CD4-positive, CD25-positive, alpha-beta regulatory T cell (primary cell): ENCODE measurements at places on chromosomes 1 and 21.

DNA sequence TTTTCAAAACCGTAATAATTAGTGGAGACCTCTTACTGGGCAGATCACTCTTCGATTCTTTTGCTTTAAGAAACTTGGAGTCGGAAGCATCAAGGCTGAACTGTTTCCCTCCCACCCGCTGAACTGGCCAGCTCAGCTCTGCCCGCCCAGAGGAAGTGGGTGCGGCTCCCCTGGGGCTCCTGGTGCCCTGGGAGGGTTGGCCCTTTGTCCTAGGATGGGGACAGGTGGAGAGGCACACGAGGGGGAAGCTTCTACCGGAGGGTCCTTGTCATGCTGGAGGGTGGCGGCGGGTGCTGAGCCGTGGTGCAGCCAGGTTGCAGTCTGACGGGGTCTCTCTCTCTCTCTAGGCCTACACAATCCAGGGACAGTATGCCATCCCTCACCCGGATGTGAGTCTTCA, 64.3 kb upstream of the COL6A1 start:
- DNase-seq: no peak

- DNase-seq: no peak
These were observed 1.1 kb downstream of the COX20 start for GRCh38 chr1:244836584-244836983.

- no peak for DNase-seq
These were observed 61.9 kb downstream of the TCP10L start for GRCh38 chr21:32523463-32523862.

DNA sequence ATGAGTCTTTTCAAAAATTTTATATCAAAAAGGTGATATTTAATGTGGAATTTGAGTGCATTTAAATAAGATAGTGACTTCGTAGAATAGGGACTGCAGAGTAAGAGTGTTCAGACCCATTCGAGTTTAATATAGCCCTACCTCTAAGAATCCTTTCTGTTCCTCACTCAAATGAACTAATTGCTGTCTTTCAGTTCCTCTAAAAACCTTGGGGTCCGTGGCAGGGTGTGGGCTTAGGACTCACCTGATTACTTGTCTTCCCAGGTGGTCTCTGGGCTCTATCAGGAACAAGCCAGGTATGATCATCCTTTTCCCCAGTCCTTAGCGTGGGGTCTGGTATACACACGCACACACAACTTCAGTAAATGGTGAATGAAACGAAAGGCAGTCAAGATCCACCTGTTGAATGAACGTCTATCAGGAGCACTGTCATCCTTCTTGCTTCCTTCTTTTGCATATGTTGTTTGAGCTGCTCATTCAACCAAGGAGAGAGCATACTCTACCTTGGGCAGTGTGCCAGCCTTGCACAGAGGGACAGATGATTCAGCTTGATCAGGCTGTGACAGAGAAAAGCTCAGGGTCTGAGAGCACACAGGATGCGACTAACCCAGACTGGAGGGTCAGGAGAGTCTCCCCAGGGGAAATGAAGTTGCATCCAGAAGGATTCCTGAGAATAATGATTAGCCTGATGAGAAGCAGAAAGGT, 1.2 kb upstream of the RNF11 start:
- DNase-seq: peak; percentile 20

DNA sequence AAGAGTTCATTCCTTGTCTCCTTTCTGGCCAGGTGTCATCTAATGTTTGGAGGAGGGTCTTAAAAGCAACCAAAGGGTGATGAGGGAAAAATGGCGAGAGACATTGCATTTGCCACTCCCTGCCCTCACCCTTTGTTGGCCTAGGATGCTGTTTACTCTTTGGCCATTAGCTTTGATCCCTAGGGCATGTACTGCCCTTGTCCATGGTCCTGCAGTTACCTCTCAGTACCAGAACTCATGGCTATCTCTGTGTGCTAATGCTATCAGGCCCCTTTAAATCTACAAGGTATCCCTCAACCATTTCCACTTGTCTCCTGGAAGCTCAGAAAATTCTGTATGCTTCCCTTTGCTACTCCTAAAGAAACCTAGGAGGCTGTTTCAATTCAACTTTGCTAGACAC, 424.8 kb upstream of the PLXNA2 start:
- DNase-seq: no peak

- no peak for DNase-seq
These were observed 16.1 kb upstream of the ALDH4A1 start for GRCh38 chr1:18918417-18918816.

DNA sequence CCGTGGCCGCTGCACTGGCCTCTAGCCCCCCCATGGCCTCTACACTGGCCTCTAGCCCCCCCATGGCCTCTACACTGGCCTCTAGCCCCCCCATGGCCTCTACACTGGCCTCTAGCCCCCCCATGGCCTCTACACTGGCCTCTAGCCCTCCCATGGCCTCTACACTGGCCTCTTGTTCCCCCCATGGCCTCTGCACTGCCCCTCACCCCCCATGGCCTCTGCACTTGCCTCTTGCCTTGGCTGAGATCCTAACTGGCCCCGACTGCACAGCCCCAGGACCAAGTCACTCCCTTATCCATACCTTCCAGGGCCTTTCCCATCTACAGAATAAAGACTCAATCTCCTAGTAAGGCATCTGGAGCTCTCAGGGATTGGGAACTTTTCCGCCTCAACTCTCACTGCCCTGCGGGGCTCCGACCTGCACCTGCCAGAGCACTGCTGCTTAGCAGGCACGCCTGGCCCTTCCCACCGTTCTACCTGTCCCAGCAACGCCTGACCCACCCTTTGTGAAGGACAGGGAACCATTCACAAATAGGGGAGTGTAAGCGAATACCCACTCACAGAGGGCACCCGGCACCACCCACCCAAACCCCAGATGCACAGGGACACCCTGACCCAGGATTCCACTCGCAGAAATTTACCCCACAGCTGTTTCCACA, 38.8 kb downstream of the ACOT7 start:
- no peak for DNase-seq

GRCh38 chr1:43817304-43817939, 110.1 kb downstream of the ST3GAL3 start:
- no peak for DNase-seq

DNA sequence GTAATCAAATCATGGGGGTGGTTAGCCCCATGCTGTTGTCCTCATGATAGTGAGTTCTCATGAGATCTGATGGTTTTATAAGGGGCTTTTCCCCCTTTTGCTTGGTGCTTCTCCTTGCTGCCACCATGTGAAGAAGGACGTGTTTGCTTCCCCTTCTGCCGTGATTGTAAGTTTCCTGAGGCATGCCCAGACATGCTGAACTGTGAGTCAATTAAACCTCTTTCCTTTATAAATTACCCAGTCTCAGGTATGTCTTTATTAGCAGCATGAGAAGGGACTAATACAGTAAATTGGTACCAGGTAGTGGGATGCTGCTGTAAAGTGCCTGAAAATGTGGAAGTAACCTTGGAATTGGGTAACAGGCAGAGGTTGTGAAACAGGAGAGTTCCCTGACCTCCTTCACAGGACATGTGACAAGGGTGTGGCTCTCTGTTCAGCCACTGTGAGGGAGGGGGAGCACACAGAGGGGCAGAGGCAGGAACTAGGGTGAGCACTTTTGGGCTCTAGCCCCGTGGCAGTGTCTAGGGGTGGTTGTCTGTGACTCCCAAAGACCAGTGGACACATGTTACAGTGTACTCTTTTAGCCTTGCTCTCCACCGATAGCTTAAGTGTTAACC, 105.3 kb downstream of the BACH1 start:
- DNase-seq: no peak

- no peak for DNase-seq
These were observed 22.2 kb downstream of the SLC25A33 start for GRCh38 chr1:9561429-9561828.

DNA sequence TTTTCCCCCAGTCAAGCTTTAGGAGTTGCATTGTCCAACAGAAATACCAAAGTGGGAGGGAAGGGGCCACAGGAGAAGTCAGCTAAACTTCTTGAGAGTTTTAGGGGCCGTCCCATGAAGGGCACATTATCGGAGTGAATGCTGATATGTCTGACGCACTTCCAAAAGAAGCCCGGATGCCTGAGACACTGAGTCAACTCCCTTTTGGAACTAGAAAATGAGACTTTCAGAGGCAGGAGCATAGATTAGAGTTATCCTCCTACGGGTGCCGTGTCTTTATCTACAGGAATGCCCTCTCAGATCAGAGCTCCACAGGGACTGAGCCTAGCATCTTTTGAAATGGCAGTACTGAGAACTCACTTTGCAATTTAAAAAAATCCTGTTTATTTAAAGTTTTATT, 13.1 kb downstream of the ACTN2 start:
- no peak for DNase-seq

GRCh38 chr1:24201941-24202440, 14.9 kb upstream of the IFNLR1 start:
- DNase-seq: peak; percentile 57

DNA sequence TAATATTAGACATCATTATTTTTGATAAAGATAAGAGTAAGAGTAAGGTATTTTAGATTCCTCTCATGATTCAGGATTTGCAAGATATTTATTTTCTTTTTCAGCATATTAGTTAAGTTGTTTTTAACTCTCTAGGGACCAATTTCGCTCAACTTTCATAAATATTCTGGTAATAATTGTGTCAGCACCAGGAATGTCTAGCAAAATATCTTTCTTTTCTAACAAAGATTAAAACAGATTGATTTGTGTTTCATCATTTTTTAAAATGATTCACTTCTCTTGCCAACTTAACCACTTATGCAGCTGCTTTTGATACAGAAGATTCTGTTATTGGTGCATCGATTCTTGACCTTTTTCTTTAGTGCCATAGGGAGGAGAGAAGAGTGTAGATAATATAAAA, 172.8 kb upstream of the PTGFR start:
- DNase-seq: no peak

GRCh38 chr1:1602968-1603506, 3.1 kb upstream of the FNDC10 start:
- DNase-seq: no peak

DNA sequence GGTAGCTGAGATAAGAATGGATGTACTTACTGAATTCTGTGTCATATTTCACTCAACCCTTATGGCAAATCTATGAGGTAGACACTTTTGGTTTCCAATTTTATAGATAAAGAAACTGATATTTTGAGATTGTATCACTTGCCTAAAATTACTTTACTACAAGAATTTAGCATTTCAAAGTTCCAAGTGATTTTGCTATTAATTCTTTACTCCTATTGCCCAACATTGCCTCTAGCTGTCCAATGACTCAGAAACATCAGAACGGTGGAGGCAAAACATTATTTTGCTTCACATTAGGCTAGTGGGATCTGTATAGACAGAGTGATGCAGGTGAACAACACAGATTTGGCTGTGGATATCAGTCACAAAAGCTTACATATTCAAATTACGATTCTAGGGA, 747.2 kb upstream of the NEGR1 start:
- DNase-seq: no peak

GRCh38 chr1:160952129-160952510, 2.5 kb downstream of the ITLN2 start:
- no peak for DNase-seq

- peak; percentile 29 for DNase-seq
These were observed 8.6 kb upstream of the IL20 start for GRCh38 chr1:206856674-206857464.
